ENCODE measurements at places on chromosomes 12 and 14.

- peak; percentile 22 for DNase-seq
Observed at GRCh38 chr14:61188978-61189808, 91.9 kb downstream of the TMEM30B start.

DNA sequence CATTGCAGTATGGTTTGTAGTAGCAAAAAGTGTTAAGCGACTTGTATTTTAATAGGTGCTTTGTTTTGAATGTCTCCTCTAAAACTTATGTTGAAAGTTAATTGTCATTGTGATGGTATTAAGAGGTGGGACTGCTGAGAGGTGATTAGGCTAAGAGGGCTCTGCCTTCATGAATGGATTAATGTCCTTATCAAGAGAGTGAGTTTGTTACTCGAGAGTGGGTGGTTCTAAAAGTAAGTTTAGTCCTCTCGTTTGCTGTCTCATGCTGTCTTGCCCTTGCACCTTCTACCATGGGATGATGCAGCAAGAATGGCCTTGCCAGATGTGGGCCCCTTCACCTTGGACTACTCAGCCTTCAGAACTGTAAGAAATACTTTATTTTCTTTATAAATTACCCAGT, 17.4 kb downstream of the ZDHHC17 start:
- no peak for DNase-seq

- no peak for DNase-seq
Observed at GRCh38 chr14:93991212-93991611, 5.9 kb upstream of the CCDC197 start.

DNA sequence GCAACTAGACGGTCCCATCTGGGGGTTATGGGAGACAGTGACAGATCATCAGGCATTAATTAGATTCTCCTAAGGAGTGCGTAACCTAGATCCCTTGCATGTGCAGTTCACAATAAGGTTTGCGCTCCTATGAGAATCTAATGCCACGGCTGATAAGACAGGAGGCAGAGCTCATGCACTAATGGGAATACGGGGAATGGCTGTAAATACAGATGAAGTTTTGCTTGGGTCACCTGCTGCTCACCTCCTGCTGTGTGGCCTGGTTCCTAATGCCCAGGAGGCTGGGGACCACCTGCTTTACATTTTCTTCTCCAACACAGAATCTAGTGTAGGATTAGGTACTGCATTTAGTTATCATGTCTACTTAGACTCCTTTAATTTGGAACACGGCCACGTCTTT, 49.7 kb upstream of the SAV1 start:
- peak; percentile 57 for DNase-seq

- DNase-seq, result no peak
Observed at GRCh38 chr12:67427336-67427735, 158.2 kb downstream of the CAND1 start.

DNA sequence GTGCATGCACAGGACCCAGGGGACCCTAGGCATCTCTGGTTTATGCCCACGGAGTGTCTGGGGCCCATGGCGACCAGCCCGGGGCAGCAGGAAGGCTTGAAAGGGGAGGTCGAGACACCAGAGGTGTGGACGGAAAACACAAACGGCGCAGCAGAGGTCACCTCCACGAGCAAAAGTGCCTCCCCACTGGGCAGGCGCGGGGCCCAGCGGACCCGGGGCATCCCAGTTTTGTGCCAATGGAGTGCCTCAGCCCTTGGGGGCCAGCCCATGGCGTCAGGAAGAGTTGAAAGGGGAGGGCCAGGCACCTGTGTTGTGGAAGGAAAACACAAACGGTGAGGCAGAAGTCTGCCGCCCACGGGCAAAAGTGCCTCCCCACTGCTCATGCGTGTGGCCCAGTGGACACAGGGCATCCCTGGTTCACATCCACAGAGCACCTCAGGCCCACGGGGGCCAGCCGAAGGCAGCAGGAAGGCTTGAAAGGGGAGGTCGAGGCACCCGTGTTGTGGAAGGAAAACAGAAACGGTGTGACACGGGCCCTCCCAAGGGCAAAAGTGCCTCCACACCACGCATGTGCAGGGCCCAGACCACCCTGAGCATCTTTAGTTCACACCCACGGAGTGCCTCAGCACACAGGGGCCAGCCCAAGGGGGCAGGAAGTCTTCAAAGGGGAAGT, 378.8 kb downstream of the ALG10 start:
- no peak for DNase-seq

DNA sequence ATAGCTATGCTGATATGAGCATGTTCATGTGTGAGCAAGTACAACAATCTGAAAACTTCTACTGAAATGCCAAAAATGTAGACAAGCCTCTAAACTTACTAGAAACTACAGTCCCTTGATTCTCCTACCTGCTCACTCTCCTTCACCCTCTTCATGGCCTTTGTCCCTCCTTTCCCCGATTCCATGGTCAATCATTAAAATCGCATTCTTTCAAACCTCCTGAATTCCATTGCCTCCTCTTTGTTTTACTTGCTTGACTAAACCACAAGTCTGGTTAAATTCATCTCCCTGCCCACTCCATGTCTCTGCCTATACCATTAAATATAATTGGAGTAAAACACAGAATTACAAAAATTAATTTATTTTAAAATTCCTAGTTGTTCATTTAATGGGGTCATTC, 33.0 kb upstream of the SSTR1 start:
- DNase-seq, result no peak

- no peak for DNase-seq
Observed at GRCh38 chr14:105502446-105503295, 11.6 kb downstream of the TEDC1 start.

GRCh38 chr14:51653775-51654532, 2.2 kb downstream of the FRMD6 start:
- DNase-seq, result peak; percentile 80

GRCh38 chr14:103401223-103402214, 16.3 kb downstream of the MARK3 start:
- DNase-seq, result no peak

DNA sequence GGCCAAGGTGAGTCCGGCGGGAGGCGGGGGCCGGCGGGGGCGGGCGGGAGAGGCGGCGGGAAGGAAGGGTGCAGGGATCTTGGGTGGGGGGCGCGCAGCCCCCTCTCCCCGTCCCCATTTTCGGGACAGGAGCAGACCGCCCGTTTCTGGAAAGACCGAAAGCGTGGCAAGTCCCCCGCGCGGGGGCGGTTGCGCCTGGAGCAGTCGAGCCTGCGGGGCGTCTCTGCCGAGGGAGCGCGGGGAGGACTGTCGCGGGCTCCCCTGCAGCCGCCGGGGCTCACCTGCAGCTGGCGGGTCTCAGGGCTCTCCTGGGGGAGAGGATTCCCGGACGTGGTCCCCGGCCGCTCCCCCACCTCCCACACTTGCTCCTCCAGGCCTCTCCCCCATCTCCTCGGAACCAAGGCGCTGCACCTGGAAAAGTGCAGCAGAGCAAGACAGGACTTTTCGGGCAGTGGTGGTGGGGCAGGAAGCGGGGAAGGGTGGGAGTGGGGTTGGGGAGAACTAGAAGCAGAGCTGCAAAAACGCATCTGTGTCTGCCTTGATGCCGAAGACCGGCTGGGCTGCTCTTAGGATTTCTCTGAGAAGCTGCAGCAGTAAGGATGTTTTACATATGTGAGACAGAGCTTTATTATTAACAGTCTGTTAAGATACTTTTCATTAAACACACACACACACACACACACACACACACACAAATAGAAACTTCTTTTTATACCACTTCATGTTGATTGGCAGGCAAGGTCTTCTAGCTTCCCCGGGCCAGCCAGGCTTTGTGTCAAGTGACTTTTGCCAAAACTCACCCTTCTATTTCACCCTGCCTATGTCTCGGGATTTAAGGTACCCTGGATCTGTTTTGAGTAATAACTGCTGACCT, 677 bp downstream of the C12orf75 start:
- peak; percentile 19 for DNase-seq

DNA sequence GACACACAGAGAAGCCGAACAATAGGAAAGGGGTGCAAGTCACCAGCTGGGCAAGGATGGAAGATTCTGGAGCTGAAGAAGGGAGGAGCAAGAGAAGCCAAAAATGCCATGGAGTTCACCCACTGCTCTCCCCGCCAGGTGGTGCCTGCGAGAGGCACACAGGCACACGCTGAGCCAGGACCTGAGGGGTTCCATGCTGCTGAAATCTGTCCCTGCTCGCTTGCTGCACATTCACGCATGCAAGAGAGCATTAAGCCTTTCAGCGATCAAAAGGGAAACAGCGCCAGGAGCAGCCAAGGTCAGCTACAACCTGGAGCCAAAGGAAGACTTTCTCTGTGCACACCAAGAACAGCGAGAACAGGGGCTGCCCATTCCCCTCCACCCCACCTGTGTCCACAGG, 104.1 kb downstream of the ANO2 start:
- no peak for DNase-seq

DNA sequence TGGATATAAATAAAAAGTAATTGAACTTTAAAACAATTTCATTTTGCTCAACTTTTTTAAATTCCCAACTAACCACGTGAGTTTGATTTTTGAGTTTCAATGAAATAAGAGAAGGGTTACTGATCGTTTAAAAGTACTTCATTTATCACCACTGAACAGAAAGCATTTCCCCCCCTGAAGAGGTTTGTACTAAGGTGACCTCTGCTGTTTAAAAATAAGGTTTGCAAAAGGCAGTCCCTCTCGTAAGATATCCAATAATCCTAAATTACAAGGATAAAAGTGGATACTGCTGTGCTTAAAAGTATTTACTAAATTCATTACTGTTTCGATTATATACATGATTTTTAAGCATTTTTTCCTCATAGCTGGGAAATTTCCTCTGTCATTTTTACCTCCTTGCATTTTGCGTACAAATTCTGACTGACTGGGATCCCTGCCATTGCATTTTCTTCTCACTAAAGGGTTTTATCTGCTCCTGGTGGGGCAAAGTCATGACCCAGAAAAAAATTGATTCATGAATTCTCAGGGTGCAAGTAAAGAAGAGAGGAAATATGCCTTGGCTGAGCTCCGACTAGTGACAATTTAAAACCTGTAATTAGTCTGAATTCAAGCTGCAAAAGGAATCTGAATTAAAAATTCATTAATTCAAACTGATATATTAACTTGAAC, 463.8 kb downstream of the PRKD1 start:
- peak; percentile 73 for DNase-seq

DNA sequence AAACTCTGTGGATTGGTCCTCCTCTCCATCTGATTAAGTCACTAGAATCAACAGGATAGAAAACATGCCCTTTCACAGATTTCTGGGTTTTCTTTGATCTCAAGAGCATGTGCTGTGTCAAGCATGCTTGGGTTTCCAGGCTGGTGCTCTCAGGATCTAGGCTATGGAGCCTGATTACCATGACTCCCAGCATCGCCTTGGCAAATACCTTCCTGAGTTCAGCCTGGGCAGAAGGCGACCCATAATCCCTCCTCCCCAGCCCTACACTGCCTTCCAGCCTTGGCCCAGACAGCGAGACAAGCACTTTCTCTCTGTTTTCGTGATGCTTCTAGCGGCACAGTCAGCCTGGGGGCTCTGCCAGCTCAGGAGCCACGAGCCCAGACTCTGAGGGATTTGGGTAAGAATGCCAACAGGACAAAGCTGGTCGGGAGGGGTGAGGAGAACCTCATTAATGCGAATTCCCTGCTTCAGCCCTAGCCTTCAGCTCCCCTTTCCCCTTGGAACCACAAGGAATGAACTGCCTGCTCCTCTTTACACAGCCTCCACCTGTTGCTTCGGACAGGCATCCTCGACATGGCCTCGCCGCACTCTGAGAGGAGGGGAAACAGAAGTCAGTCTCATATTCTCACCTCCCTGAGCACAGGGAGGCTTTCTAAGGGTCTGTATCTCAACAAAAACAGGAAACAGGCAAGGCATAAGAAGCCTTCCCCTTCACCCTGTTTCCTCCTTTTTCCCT, 227.1 kb downstream of the MSRB3 start:
- DNase-seq, result no peak

DNA sequence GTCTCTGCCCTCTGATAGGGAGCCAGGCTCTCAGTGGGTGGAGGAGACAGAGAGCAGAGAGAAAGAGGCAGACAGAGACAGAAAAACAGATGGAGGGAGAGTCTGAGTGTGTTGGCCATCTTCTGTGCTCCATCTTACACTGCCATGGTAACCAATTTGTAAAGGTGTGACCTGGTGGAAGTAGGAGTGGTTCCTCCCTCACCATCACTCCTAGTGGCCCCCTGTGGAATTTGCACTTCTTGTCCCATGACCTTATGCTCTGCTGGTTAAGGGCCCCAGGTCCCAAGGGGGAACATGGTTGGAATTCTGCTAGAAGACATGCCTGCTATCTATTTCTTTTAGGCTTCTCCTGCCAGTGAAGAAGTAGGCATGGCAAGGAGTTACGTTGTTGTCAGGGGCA, 376.7 kb upstream of the CCDC196 start:
- DNase-seq, result no peak

DNA sequence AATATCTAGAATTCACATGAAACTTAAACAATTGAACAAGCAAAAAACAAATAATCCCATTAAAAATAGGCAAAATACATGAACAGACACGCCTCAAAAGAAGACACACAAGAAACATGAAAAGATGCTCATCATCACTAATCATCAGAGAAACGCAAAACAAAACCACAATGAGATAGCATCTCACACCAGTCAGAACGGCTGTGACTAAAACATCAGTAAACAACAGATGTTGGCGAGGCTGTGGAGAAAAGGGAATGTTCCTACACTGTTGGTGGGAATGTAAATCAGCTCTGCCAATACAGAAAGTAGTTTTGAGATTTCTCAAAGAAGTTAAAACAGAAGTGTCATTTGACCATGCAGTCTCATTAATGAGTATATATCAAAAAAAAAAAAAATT, 121.3 kb downstream of the PTPRO start:
- DNase-seq, result no peak

- no peak for DNase-seq
Observed at GRCh38 chr12:9367828-9368227, 159.6 kb upstream of the PZP start.

GRCh38 chr14:54894995-54895394, 7.6 kb downstream of the GCH1 start:
- no peak for DNase-seq

DNA sequence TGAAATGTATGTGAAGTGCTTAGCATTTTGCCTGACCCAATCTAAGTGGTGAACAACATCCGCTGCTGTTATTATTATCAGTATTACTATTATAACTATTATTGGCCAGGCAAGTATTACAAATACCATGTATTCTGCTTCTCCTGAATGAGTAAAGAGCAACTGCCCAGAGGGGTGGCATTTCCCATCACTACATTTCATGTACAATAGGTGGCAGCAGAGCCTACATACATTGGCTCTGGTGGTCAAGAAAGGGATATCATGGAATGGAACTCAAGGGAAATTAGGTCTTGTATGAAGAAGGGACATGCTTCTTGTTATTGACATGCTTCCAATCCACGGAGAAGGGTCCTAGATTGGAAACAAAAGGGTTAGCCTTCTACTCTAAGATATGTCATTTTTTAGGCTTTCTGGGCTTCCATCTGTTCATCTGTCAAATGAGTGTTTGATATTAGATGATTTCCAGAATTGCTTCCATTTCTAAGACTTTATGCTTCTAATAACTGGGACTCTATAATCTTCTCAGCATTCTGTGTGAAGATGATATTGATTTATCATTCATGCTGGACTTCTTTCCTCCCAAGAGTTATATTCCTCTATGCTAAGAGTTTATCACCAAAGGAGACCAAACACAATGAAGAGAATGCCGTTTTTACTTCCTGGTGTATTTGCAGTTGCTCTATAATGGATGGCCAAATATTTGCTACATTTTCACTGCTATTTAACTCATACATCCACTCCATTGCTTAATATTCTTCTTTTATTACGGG, 239.1 kb downstream of the SSPN start:
- DNase-seq, result peak; percentile 51
